ENCODE measurements at places on chromosomes 16 and 17. TPM values are rescaled to one million over a fixed set of nuclear protein-coding genes. Genes with fewer than 3 reads are reported as not detected.

GRCh38 chr17:72004011-72004427 is 116.8 kb upstream of the SOX9 start:
- H3K27me3 ChIP-seq, result no peaks in the 10 kb centered on the region
- no peak overlapping the region for H3K27ac ChIP-seq
- no peak overlapping the region for H3K4me3 ChIP-seq
- H3K4me1 ChIP-seq, result no peaks in the 10 kb centered on the region
- no peak for DNase-seq
- H3K36me3 ChIP-seq, result no peaks in the 10 kb centered on the region

- H3K27ac ChIP-seq, result no peak overlapping the region
- H3K27me3 ChIP-seq, result no peaks in the 10 kb centered on the region
- no peaks in the 10 kb centered on the region for H3K4me1 ChIP-seq
- no peak for DNase-seq
- peaks cover 14% of the 10 kb centered on the region for H3K36me3 ChIP-seq
Observed at GRCh38 chr17:3005696-3006095, 57.7 kb downstream of the OR1D5 start.

G6PC1 gene
- not detected for total RNA-seq

KRTAP4-1 gene
- not detected for total RNA-seq

KRT33A gene
- not detected for total RNA-seq

CYGB gene
- total RNA-seq, result not detected

- no peak overlapping the region for H3K4me3 ChIP-seq
- H3K36me3 ChIP-seq, result peaks cover 51% of the 10 kb centered on the region
- DNase-seq, result no peak
- peaks cover 39% of the 10 kb centered on the region for H3K4me1 ChIP-seq
- H3K27me3 ChIP-seq, result no peaks in the 10 kb centered on the region
- H3K27ac ChIP-seq, result no peak overlapping the region
Observed at GRCh38 chr16:19697756-19698318, 20.2 kb downstream of the KNOP1 start.

GRCh38 chr17:76840884-76841775 is 27.1 kb upstream of the MGAT5B start:
- no peaks in the 10 kb centered on the region for H3K36me3 ChIP-seq
- peaks cover 17% of the 10 kb centered on the region for H3K4me1 ChIP-seq
- no peak for DNase-seq

DNA sequence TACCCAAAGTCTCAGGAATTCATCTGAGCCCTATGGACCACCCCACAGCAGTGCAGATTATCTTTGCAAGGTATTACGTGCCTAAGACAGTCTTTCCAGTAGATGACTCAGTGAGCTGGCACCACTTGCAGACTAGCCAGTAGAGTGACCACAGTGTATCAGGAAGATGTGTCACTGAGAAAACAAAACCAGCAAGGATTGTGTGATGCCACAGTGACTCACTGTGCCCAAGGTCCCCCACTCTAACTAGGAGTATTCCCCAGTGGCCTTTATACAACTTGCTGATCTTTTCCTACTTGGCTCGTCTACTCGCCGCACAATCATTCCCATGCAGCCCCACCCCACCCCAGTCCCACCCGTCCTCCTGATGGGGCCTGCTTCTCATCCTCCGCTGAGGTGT is 26.8 kb upstream of the PRKCA start:
- H3K36me3 ChIP-seq, result no peaks in the 10 kb centered on the region
- no peak for DNase-seq
- no peak overlapping the region for H3K27ac ChIP-seq
- H3K4me1 ChIP-seq, result no peaks in the 10 kb centered on the region
- H3K4me3 ChIP-seq, result no peak overlapping the region
- H3K27me3 ChIP-seq, result no peaks in the 10 kb centered on the region

All from activated CD4-positive, alpha-beta memory T cell treated with anti-CD3 and anti-CD28 coated beads, Interleukin-2, amount 10 ng/mL, durations not matched to agents 7 days and 5 days (primary cell).